DMS 273 treated with DMSO at 0.1 percent for 48 hours (cell line): ENCODE measurements at places on chromosomes 6 and 20.

DNA sequence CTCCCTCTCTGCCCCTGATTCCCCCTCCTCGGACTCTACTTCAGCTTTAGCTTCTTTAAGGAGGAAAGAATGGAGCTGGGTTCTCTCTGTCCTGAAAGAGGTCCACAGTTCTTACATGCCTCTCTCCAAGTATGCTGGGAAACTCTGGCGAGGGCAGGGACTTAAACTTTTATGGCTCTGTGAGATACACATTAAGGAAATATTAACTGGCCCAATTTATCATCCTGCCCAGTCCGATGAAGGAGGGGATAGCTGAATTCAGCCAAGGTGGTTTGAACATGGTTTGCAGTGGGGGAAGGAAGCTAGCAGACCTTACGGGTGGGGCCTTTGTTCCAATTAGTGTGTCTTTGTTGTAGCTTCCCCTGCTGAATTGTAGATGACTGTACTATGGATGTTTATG lies 121.7 kb downstream of the EYA4 start:
- no peak for DNase-seq

DNA sequence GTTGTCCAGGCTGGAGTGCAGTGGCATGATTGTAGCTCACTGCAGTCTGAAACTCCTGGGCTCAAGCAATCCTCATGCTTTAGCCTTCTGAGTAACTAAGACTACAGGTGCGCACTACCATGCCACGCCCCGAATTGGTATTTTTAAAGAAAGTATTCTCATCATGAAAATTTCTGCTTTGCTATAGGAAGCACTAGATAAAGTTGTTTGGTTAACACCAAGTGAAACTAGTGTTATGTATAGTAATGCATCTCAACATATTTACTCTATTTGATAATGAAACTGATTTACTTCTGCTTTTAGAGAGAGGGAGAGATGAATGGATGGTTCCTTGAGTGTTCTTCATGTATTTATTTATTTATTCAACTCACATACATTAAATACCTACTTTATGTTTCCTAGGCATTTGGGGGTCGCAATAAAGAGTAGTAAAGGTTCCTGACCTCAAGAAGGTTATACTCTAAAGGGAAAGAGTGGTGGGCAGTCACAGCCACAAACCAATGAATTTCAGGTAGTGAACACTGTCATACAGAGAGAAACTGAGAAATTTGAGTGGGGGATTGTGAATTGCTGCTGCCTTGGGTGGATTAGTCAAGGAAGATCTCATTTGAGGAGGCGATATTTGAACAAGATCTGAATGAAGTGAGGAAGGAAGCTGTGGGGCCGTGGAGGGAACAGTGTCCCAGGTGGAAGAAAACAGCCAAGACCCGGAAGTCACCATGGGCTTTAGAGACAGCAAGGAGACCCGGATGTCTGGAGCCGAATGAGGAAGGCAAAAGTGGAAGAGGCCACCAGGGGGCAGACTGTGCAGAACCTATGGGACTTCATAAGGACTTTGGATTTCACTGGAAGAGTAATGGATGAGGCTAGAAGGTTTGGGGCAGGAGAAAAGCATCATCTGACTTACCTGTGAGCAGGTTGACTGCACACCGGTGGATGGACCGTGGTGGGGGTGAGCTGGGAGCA lies 185.6 kb downstream of the TSHZ2 start:
- no peak for DNase-seq

GRCh38 chr6:168213121-168213524 lies 106.5 kb downstream of the DACT2 start:
- no peak for DNase-seq

GRCh38 chr20:22385602-22386305 lies 198.6 kb downstream of the FOXA2 start:
- DNase-seq = no peak
